Nucleus accumbens (tissue), 56 donors: ENCODE measurements at places on chromosomes 16 and 17.

DNA sequence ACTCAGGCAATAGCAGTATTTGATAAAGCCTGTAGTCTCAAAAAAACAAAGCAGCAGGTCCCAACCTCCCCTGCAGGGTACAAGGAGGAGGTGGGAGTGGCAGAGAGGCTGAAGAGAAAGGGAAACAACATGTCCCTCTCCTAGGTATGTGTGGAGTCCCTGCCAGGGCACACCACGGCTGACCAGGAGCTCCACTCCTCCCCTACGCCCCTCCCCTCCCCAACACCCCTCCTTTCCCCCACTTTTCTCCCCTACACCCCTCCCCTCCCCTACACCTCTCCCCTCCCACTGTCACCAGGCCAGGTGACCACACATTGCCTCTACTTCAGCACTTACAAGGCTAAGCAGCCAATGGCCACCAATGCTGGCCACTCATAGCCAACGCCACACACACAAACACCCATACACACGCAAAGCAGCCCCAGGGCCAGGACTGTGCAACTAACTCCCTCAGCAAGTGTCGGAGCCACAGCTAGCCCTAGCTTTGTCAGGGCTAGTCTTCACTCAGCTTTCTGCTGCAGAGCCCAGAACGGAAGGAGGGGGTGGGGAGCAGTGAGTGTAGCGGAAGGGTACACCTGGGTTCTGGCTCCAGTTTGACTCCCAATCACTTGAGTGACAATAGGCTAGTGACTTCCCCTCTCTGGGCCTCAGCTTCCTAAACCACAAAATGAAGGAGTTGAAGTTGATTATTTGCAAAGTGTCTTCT is 8.2 kb downstream of the CAVIN1 start:
- no peak for DNase-seq

- DNase-seq = no peak
Measured at GRCh38 chr16:68267612-68268405, 3.5 kb downstream of the SLC7A6 start.

- DNase-seq = no peak
Measured at GRCh38 chr16:23505180-23505665, 5.1 kb downstream of the GGA2 start.

GRCh38 chr17:61175298-61176142 is 224.1 kb upstream of the TBX2 start:
- no peak for DNase-seq

DNA sequence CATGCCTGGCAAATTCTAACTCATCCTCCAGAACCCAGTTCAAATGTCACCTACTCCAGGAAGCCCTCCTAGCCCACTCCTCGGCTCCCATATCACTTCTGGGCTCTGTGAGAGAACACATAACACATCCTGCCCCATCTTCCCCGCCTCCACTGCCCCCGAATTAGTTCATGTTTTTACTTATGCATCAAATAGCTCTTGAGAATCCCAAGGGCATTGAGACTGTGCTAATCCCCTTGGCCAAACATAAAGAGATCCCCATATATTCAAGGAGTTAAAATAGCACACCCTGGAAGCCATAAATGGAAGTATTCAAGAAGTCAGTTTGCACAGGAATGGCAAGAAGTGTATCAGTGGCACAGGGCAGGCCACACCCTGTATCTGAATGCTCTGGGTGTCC is 2.0 kb upstream of the CREBBP start:
- DNase-seq = no peak

- DNase-seq = no peak
Measured at GRCh38 chr16:19365486-19365885, 52.2 kb upstream of the TMC5 start.

DNA sequence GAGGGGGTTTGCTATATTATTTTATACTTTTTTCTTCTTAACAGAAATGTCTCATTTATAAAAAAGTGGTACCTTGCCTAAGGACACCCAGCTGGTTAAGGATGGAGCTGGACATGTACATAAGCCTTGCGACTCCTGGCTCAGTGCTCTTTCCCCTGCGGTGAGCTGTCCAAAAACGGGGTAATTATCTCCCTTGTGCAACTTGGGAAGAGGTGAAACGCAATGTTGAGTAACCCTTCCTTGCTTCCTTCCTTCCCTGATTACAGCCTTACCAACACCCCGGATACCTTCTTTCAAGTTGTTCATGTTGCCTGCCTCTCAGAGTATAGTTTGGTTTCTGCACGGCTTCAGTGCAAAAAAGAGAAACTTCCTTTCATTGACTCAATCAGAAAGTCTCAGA is 94.1 kb upstream of the XYLT1 start:
- DNase-seq = no peak

DNA sequence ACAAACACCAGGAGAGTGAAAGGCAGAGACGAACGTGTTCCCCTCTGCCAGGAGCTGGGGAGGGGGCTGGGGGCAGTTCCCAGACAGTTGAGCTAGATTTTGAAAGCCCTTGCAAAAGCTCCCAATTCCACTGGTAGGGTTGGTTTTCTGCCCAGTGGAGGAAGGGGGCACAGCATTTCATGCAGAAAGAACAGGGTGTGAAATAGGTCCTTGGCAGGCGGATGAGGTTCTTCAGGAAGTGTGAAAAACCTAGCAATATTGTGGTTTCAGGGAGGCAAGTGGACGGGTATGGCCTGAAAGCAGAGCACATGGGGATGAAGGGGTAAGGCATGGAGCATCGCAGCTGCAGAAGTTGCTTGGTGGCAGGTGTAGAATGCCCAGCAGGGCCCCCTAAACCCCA is 248.3 kb downstream of the KATNIP start:
- peak; percentile 11 for DNase-seq

GRCh38 chr16:86994651-86995171 is 322.5 kb downstream of the C16orf95 start:
- no peak for DNase-seq

- no peak for DNase-seq
Measured at GRCh38 chr17:51164911-51165679, 1.1 kb upstream of the NME2 start.

- no peak for DNase-seq
Measured at GRCh38 chr16:51756447-51757123, 605.5 kb upstream of the SALL1 start.

DNA sequence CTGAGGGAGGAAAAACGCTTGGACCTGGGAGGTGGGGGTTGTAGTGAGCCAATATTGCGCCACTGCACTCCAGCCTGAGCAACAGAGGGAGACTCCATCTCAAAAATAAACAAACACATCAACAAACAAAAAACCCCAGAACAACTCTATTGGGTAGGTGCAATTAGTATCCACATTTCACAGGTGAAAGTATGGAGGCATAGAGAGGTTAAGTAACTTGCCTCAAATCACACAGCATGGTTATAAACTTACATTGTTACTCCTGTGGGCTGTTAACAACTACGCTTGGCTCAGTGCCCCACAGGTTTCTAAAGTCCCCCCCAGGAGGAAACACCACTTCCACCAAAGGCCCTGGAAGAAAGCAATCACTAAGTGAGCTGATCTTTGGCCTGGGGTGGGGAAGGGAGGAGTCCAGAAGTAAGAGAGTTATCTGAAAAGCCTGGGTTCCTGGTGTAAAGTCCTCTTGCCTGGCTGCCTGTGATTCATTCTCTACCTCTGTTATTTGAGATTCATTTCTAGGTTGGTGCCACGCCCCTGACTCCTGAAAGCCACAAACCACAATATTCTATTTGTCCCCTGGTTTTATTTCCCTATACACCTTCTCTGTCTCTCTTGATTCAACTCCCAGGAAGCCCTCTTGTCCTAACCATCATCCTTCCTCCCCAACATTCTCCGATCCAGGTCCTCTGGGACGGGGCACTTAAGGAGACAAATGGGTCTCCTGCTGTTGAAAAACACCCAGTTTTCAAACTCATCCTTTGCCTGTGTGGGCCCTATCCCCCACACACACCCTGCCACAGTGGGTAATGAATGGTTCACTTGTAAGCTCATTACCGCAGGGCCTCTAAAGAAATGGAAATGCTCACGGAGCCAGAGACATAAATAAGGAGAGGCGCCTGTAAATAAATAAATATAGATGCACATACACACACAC is 195.4 kb downstream of the XYLT1 start:
- DNase-seq = no peak

DNA sequence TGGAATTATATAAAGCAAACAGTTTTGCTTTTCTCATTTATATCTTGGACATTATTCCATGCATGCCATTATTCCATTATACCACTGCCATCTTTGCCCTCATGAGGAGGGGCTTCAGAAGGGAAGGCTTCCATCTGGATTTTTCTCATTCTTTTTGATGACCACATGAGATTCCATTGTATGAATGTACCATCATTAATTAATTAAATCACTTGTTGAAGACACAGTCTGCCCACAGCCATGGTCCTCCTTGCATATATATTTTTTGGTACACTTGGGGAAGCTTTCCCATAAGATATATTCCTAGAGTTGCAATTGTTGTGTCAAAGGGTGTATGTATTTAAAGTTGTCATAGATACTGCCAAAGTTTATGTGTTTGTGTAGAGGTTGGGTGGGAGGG is 7.1 kb downstream of the ARL4D start:
- DNase-seq = no peak

GRCh38 chr17:70067134-70067533 is 7.9 kb upstream of the KCNJ16 start:
- no peak for DNase-seq

- DNase-seq = no peak
Measured at GRCh38 chr16:49902908-49903307, 47.0 kb upstream of the ZNF423 start.

DNA sequence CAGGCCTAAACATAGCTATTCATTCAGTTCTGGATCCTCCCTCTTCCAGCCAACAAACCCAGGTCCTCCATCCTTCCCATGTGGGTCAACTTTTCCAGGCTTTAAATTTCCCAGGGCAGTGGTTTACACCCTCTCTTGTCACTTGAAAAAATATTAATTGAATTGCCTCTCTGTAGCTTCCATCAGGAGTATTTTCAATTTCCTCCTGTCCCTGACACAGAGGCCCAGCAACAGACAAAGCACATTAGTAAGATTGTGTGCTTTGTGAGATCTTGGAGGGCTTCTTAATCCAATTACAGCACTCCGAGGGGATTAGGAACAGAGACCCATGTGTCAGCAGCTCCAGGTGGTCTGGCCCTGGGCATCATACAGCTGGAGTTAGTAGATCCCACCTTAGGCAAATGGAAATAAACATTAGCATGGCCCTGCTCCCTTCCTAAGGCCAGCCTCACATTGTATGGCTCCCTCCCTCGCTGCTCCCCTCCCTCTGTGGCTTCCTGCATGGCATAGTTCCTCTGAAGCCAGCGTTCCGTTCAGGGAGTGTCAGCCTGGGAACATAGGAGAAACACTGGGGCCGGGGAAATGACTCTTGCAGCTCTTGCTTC is 132.7 kb upstream of the HSBP1 start:
- DNase-seq = no peak

DNA sequence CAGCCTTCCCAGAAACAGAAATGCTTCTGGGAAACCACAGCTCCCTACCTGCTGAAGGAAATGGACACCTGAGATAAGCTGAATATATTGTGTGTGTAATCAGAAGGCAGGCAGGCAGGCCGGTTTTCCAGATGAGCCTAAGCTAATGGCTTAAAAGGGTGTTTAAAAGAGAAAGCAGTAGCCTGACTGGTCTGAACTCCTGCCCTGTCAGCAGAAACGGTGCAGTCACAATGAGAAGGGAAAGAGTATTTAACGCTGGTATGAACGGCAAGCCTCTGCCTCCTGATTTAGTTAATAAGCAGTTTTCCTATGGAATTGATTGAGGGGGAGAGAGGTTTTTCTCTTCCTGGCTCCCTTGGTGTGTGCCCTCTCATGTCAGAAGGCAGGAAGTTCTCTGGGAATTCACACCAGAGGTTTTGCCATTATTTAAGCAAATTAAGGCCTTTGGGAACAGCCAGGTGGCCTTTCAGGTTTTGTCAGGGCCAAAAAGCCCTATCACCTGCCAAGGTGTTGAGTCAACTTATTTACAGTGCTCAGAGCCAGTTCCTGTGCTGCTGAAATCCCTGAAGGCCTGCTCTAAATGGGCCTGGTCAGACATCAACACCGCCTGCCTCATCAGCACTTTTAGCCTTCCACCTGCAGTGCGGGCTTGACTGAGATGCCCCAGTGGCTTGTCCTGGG is 41.6 kb downstream of the CDH1 start:
- DNase-seq = no peak

DNA sequence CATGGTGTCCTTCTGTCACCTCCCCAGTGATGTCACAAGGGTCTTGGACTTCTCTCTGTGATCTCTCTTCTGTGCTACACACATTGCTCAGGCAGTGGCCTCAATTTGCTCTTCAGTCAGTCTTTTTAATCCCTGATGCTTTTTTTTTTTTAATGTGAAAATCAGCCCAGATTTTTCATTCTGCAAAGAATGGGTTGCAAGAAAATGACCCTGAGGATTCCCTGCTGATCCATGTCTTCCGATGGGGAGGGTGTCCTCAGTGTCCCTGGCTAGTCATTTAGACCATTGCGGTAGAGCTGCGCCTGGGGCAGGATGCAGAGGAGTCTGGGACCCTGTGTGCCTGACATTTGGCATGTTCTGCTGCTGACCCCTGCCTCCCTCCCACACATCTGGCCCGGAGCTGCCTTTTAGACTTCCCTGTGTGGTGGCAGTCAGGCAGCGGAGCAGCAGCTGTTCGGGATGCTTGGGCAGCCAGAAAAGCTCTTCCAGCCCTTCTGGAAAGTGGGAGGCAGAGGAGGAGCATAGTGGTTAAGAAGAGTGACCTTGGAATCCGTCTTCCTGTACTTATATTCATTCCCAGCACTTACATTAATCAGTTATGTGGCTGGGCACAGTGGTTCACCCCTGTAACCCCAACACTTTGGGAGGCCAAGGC is 12.3 kb downstream of the GPT2 start:
- DNase-seq = no peak

DNA sequence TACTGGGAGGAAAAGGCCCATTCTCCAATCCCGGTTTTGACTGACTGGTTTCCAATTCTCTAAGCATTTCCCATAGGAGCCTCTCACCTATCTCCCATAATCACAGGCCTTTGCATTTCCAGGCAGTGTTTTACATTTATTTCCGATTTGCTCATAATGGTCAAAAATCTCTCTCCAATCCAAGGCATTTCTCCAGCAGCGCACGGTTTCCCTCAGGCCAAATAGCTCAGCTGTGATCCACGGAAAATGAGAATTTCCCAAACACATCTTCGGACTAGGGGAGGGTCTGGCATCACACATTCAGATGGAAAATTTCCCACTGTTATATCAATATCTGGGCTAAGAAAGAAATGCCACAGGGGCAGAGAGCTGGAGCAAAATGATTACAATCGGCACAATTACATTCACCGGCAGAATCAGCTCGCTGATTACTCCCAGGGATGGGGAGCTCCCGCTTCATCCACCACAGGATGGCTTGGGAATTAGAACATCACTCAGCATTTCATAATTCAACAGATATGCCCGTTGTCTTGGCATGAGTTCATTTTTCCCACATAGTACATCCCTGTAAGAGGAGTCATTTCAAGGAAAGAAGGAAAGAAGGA is 6.7 kb downstream of the PIPOX start:
- no peak for DNase-seq
